ENCODE measurements at places on chromosomes 5 and 9. TPM values are rescaled to one million over a fixed set of nuclear protein-coding genes. Genes with fewer than 3 reads are reported as not detected.

MYMK gene
- not detected for total RNA-seq

MYOZ3 gene
- total RNA-seq = not detected

PCDHGA4 gene
- total RNA-seq = 0.26 TPM

ZNF484 gene
- 10.7 TPM for total RNA-seq

PANK3 gene
- 48.6 TPM for total RNA-seq

PRRX2 gene
- total RNA-seq = 6.1 TPM
